ENCODE measurements at places on chromosomes 3 and 15.
A peak's percentile ranks its signal among the peaks of the same experiment; 100 is the strongest.

- DNase-seq: no peak
These were observed 8.6 kb downstream of the ZIC1 start for GRCh38 chr3:147417551-147418295.

GRCh38 chr3:72299321-72299802, 514.4 kb upstream of the PROK2 start:
- DNase-seq: no peak

DNA sequence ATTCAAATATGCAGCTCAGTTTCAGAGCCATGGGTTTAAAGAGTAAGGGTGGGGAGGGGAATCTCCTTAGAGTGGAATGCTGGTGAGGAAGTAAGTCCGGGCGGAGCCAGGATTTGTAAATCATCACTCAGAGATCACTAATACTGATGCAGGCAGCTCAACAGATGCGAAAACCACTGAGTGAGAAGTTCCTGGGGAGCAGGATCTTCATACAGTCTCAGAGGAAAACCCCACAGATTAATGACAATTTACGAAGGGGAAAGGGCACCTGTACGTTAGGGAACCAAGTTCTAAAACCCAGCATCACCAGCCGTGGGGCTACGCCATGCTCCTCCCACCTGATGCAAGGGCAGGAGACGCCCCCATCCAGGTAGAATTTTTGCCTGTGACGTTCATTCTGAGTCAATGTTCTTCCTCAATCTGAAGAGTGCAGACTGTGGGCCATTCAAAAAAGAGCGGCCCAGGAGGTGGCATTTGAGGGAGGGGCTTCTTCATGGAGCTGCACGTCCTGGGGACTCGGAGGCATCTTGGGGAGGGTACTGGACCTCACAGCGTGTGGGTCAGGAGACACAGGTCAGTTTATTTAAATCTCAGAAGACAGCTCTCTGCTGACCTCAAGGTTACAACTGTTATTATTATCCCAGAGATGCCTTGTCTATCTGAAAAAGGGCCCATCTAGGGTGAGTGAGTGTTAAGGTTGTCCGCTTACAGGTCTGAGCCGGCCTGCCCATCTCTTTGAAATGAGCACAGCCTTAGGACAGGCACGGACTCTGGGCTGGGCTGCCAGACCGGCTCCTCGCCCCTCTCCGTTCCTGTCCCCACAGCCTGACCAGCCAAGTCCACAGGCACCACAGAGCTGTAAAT, 228.0 kb downstream of the XXYLT1 start:
- DNase-seq: no peak

GRCh38 chr3:189305412-189305811, 133.6 kb downstream of the TPRG1 start:
- DNase-seq: no peak

- DNase-seq: no peak
These were observed 215.1 kb upstream of the MLF1 start for GRCh38 chr3:158355623-158356588.

DNA sequence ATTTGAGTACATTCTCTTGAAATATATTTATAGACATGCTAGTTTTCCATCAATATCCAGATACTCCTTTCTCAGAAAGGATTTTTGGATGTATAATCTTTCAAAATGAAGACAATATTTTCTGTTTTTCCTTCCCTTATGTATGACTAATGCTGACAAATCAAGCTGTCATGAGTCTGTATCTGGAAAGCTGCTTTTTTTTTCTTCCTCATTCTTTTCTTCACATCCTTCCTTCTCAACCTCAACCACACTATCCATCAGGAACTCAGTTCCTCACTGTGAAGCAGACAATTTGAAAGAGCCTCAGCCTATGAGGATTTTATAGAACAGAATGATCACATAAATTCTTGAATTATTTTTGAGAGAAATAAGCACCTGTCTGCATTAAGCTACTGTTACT, 335.9 kb upstream of the EPHA6 start:
- DNase-seq: no peak

- no peak for DNase-seq
These were observed 1.0 kb downstream of the MYO9A start for GRCh38 chr15:72116731-72117485.

GRCh38 chr3:26118165-26118564, 328.3 kb downstream of the OXSM start:
- DNase-seq: no peak

- no peak for DNase-seq
These were observed 76.0 kb downstream of the ZBBX start for GRCh38 chr3:167304077-167304476.

- no peak for DNase-seq
These were observed 38.5 kb downstream of the FBLN2 start for GRCh38 chr3:13587442-13587841.

GRCh38 chr3:112375117-112375516, 42.2 kb downstream of the CD200 start:
- DNase-seq: no peak

- DNase-seq: no peak
These were observed 35.7 kb downstream of the SQOR start for GRCh38 chr15:45670511-45670910.

DNA sequence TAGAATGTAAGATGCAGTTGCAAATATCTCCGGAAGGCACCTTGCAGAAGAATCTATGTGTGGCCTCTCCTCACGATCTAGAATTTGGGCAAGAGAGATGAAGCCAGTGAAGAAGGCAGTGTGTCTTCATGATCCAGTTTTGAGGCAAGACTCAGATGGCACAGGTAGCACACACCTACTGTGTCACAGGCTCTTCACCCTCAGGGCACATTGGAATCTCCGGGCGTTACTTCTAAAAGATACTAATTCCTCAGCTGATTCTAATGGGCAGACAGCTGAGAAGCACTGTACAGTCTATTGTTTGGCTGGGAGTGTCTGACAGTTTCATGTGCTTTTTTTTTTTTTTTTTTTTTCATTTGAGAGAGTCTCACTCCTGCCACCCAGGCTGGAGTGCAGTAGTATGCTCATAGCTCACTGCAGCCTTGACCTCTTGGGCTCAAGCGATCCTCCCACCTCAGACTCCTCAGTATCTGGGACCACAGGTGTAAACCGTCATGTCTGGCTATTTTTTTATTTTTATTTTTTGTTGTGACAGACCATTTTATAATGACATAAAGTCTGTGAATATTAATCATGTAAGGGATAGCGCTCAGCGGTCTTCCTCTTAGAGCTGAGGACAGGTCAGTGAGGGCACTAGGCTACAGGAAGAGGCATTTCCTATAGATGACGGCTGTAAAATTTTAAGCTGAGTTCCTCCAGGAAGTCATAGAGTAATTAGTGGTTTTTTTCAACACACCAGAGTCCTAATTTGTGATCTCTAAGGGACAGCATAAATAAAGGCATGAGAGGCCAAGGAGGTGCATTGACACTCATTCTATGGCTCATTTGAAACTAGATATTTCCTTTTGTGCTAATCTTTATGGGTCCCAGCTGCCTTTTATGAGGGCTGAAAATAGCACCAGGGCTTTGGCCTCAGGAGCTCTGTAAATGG, 4.0 kb downstream of the C3orf52 start:
- DNase-seq: no peak

DNA sequence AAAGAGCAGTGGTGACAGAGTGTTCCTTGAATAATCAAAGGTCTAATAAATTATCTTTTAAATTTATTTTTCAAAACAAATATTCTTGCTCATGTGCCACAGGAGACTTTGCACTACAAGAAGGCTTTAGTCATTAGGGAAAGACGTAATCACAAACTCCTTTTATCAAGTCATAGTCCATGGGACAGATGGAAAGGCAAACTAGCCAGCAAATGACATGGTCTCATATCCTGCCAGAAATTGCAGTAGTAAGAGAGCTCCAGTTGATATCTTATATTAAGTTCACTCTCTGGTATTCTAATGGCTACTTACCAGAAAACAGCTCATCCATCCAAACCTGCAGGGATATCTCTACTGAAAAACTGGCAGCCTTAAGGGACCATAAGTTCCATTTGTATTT, 225.0 kb upstream of the TP63 start:
- no peak for DNase-seq

DNA sequence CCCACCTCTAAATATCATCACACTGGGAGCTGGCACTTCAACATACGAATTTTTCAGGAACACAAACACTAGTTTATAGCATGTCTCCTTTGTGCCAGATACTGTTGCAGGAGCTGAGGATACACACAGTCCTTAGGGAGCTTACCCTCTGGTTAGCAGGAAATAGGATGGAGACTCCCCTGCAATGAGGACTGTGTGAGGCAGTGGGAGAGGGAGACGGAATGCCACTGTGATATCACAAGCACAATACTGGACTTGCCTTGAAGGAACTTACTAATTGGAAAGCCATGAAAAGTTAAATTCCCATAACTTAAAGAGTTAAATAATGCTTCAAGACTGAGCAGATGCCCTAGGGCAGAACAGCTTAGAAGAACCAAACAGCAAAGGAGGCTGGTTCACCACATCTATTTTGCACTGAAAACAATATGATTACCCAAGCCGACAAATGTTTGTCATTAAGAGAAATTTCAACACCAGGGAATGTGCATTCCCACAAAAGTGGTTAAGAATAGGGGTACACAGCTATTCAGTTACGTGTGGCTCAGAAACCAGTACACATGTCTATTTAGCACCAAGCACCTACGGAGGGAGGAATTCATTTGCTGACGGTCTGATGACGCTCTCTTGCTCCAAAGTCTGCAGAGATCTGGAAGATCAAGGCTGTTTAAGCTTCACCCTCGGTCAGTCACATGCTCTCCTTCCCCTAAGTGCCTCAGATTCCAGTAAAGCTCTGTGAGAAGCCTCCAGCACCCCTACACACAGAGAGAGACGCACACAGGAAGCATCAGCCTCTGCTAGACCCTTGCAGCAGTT, 5.2 kb downstream of the TBC1D2B start:
- DNase-seq: peak; percentile 71

- DNase-seq: peak; percentile 20
These were observed 204.4 kb upstream of the RASGRP1 start for GRCh38 chr15:38768970-38769369.

DNA sequence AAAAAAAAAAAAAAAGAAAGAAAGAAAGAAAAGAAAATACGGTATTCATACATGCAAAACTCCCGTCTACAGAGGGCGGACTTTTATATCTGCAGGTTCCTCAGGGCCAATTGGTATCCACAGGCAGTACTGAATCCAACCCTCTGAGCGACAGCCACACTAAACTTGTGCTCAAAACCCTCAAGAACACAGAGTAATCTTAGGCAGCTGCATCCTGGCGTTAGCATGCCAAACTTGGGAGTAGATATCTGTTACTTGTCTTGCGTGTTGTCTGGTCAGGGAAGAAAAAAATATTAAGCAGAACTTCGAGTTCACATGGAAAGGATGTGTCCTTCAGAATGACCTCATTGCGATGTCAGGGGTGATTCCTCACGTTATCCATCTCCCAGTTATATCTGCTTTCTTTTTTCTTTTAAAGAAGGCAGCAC, 12.8 kb downstream of the SNAP23 start:
- DNase-seq: no peak
